ENCODE measurements at places on chromosomes 4 and X.

GRCh38 chr4:7941965-7942496 is 2.4 kb upstream of the AFAP1 start:
- no peak for DNase-seq

GRCh38 chrX:63281465-63281864 is 69.7 kb downstream of the SPIN4 start:
- no peak for DNase-seq

DNA sequence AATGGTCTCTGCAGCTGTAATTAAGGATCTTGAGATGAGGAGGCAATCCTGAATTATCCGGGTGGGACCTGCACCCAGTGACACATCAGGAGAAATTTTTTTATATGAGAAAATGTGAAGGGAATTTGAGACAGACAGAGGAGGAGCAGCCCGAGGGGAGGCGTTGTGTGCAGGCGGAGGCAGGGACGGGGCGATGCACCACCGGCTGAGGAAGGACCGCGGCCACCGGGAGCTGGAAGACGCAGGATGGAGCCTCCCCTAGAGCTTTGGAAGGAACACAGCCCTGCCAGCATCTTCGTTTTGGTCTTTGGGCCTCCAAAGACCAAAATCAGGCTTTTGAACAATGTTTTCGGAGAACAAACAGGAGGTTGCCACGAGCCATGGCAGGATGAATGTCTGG is 85.0 kb upstream of the ADRA2C start:
- DNase-seq = no peak

DNA sequence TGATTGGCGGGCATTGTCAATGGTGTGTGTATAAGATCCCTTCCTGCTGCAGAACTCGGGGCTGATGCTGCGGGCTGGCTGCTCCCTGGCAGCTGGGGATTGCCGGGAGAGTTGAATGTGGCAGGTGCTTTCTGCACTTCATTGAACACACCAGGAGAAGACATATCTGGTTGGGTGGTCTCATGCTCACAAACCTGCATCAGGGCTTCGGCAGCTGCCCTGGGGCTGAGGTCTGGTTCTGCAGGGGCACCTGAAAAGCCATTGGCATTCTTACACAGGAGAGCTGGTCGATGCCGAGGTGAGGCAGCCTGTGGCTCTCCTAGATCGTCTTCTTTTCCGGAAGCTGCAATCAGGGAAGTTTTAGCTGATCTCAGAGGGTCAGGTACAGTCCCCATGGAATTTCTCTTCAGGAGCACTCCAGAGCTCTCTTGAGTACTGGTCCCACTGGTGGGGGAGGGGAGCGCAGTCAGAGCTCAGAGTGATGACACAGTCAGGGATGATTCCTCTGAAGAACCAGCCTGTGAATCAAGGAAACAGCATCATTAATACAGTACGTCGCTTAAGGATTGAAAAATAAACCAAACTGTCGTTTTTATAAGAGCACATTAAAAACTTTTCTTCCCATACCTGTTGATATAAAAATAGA is 57.8 kb downstream of the GPRIN3 start:
- DNase-seq = no peak

- no peak for DNase-seq
These were observed 95.5 kb downstream of the SMIM20 start for GRCh38 chr4:26009502-26009901.

GRCh38 chr4:155419266-155419665 is 42.5 kb upstream of the MAP9 start:
- DNase-seq = no peak

- DNase-seq = no peak
These were observed 325.6 kb upstream of the BOD1L1 start for GRCh38 chr4:13953083-13953482.

GRCh38 chrX:55111578-55112254 is 22.9 kb downstream of the PAGE2 start:
- no peak for DNase-seq

DNA sequence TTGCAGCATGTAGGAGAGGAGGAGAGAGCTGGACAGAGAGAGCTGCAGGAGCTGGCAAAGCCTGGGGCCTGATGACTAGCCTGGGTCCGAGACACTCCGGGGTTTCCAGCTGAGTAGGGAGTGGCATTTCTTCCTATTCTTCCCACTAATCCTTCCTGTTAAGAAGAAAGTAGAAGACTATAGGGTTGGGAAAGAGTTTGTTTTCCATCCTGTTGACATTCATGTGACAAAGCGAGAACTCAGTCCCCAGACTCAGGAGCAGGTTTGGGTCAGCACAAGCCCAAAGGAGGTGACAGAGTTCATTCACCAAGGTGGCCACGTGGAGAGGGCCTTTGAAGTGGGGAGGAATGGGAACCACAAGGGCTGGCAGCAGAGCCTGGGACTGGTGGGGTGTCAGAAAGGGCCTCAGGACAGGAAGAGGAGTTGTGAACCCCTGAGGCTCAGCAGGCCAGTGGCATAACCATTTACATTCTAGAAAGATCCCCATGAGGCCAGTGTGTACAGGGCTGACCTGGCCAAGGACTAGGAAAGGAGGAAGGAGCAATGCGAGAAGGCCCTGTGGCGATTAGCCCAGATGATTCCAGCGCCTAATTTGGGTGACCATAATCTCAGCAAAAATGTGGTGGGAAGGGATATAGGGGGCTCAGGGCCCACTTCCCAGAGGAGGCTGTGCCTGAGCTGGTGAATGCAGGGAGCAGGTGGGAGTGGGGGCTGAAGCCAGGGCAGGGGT is 3.3 kb upstream of the HAUS3 start:
- DNase-seq = no peak
